HepG2 (cell line): ENCODE measurements at places on chromosomes 13 and 19.

GRCh38 chr13:29484236-29484635 is 111.3 kb downstream of the SLC7A1 start:
- no peak for DNase-seq

DNA sequence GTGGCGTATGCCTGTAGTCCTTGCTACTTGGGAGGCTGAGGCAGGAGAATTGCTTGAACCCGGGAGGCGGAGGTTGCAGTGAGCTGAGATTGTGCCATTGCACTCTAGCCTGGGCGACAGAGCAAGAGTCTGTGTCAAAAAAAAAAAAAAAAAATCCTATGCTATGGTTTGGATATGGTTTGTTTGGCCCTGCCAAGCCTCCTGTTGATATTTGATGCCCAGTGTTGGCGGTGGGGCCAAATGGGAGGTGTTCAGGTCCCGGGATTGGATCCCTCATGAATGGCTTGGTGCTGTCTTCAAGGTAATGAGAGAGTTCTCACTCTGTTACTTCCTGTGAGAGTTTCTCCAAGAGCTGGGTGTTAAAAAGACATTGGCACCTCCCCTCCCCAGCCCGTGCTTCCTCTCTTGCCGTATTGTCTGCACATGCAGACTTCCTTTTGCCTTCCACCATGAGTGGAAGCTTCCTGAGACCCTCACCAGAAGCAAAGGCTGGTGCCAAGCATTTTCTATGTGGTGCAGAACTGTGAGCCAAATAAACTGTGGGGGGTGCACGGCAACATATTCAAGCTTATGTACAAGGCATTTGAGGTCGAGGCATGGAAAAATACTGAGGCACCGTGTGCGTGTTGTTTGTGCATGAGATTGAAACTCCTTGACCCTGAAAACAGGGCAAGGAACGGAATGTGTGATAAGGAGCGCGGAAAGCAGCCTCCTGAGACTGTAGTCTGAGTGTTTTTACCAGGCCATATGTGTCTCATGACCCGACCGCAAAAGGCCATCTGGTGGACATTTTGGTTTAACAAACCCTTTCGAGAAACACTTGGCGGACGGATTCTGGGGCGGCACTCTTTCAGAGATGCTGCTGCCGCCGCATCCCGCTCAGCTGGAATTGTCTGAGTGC is 7.3 kb downstream of the SIGLEC9 start:
- no peak for DNase-seq

- DNase-seq, result peak; percentile 75
Measured at GRCh38 chr19:48637948-48638830, 1.0 kb upstream of the DBP start.

DNA sequence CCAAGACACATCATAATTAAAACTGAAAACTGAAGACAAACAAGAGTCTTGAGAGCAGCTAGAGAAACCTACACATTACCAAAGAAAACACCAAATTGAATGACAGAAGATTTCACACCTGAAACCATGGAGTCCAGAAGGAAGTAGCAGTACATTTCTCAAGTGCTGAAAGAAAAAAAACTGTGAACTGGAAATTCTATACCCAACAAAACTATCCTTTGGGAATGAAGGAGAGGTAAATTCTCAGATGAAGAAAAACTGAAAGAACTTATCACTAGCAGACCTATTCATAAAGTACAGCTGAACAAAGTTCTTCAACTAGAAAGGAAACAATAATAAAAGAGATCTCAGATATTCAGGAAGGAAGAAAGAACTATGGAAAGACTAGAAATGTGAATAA is 198.7 kb upstream of the ZNF507 start:
- DNase-seq, result no peak

GRCh38 chr13:110311443-110312338 is 4.6 kb downstream of the COL4A2 start:
- DNase-seq, result no peak

DNA sequence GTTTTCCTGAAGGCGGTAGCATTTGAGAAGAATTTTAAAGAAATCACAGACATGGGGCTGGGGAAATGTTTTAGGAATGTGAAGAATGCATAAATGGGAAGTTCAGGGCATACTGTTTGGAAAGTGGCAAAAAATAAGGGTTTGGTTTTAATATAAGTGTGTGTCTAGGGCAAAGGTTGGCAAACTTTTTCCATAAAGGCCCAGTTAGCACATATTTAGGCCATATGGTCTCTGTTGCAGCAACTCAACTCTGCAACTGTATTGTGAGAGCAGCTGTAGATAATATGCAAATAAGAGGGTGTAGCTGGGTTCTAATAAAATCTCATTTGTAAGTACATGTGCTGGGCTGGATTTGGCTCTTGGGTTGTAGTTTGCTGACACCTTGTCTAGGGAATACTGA is 521.9 kb downstream of the DIAPH3 start:
- no peak for DNase-seq

DNA sequence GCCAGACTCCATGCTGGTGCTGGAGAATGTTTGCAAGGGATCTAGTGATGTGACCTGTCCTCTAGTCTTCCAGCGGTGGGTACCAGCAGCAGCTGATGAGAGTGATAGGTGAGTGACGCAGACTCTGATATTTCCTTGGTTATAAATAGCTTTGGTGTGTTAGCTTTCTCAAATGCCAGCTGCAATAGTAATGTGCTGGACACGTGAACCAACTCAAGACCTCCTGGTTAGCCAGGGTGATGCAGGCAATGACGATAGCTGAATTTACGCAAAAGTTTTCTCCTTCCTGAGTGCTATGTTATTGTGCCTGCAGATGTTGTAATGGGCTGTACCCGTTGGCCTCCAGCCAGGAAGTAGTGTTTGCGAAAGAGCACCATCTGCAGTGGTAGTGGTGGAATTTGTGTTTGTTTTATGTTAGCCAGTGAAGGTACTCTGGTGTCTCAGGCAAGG is 129.5 kb downstream of the CYSLTR2 start:
- peak; percentile 63 for DNase-seq

- DNase-seq, result no peak
Measured at GRCh38 chr13:114130837-114131582, 1.4 kb downstream of the RASA3 start.

DNA sequence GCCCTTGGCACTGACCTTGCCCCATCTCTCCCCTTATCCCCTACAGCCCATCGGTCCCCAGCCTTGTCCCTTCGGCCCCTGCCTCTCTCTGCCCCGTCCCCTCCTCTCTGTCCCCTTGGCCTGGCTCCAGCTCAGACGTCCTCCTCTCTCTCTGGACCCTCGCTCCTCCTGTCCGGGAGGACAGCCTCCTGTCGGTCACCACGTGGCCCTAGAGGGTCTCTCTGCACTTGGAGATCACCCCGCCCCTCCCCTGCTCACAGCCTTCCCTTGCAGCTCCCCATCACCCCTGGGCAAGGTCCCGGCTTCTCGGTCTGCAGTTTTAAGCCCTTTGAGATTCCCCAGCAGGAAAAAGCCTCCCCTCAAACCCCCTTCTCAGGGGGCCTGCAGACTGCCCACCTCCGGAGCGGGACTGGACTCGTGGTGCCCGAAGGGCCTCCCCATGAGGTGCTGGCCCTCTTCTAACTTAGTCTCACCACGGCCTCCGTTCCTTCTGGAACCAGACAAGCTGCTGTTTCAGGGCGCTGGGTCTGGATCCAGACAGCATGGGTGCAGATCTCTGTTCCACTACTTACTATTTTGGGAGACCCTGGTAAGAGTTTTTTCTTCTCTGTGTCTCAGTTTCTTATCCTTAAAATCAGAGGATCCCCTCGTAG is 3.3 kb upstream of the KLK15 start:
- DNase-seq, result no peak
